ENCODE measurements at places on chromosomes 16 and 17.

GRCh38 chr17:266219-266618, 84.8 kb upstream of the DOC2B start:
- DNase-seq = no peak

DNA sequence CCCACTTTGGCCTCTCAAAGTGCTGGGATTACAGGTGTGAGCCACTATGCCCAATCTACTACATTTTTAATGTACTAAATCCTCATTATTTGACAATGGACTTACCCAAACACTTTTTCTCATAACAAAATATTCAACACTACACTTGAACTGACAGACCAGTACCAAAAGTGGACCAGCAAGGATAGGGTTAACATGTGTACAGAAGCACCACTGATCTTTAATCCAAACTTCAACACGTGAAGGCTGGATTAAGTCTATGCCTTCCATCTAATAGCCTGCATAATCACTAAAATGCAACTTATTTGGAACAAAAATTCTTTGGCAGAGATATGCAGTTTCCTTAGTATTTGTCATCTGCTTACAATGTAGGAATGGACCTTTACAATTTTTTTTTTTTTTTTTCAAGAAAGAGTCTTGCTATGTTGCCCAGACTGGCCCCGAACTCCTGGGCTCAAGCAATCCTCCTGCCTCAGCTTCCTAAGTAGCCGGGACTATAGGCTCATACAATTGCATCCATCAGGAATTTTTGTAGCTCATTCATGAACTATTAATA, 60.0 kb upstream of the BCAR1 start:
- DNase-seq = no peak

GRCh38 chr16:89155851-89156739, 15.5 kb upstream of the CDH15 start:
- DNase-seq = no peak

- DNase-seq = no peak
These were observed 38.2 kb upstream of the ZC3H18 start for GRCh38 chr16:88531931-88532433.

GRCh38 chr17:78716814-78717393, 65.2 kb downstream of the CYTH1 start:
- no peak for DNase-seq

DNA sequence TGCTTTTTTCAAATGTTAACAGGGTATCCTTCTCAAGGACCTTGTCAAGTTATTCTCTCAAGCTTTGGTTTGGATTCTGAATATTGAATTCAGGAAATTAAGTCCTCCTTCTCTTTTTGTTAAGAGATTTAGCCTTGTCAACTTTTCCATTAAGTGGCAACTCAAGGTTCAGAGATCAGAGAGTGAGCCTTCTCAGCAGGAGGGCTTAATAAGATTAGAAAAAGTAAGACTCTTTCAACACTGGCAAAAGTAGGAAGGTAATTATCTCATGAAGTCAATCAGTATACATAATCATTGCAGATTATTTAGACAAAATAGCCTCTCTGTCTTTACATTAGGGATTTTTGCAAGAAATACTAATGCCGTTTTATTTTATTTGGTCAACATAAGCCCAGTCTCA, 330.7 kb downstream of the KIF2B start:
- no peak for DNase-seq

DNA sequence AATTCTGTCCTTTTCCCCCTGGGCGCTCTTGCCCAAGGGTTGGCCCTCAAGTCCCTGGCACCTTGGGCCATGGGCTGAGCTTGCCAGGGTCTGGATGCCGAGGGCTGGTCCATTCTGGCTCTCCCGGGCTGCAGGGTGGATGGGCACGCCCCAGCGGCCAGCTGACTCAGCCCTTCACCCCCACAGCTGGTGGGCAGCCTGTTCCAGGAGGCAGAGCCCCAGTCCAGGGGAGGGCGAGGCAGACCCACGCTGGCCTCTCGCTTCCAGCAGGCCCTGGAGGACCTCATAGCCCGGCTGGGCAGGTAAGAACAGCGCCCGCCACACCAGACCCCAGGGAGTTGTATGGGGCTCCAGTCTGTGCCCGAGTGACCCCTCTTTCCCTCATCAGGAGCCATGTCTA, 15.0 kb downstream of the MYO15B start:
- DNase-seq = no peak
